ENCODE measurements at places on chromosomes 11 and 22.

GRCh38 chr22:37659066-37659896 lies 758 bp downstream of the PDXP start:
- peaks cover 33% of the 10 kb centered on the region for H3K4me1 ChIP-seq
- no peak for DNase-seq
- H3K27me3 ChIP-seq, result no peaks in the 10 kb centered on the region
- H3K4me3 ChIP-seq, result peak overlapping the region; percentile 57
- peaks cover 3% of the 10 kb centered on the region for H3K36me3 ChIP-seq
- H3K27ac ChIP-seq, result peak overlapping the region; percentile 40

DNA sequence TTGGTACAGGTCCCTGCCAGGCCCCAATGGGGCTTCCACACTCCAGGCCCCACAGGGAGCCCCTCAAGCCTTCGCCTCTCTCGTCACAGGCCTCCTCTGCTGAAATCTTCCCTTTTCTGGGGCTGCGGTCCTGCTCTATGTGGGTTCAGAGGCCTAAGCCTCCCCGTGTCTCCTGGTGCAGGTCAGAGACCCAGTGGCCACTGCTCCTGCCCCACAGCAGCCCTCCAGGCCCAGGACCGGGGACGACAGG lies 5.9 kb upstream of the IFITM3 start:
- no peak for DNase-seq
- peak overlapping the region; percentile 76 for H3K27ac ChIP-seq
- H3K36me3 ChIP-seq, result no peaks in the 10 kb centered on the region
- H3K4me1 ChIP-seq, result peaks cover 45% of the 10 kb centered on the region
- no peaks in the 10 kb centered on the region for H3K27me3 ChIP-seq

GRCh38 chr11:46894961-46895360 lies 23.4 kb downstream of the LRP4 start:
- no peak for DNase-seq
- no peaks in the 10 kb centered on the region for H3K36me3 ChIP-seq
- no peak overlapping the region for H3K27ac ChIP-seq

- no peak overlapping the region for H3K27ac ChIP-seq
- no peak for DNase-seq
- H3K27me3 ChIP-seq, result no peaks in the 10 kb centered on the region
- no peak overlapping the region for H3K4me3 ChIP-seq
- H3K4me1 ChIP-seq, result no peaks in the 10 kb centered on the region
- no peaks in the 10 kb centered on the region for H3K36me3 ChIP-seq
These were observed 35.2 kb downstream of the PPP2R1B start for GRCh38 chr11:111730871-111731591.

DNA sequence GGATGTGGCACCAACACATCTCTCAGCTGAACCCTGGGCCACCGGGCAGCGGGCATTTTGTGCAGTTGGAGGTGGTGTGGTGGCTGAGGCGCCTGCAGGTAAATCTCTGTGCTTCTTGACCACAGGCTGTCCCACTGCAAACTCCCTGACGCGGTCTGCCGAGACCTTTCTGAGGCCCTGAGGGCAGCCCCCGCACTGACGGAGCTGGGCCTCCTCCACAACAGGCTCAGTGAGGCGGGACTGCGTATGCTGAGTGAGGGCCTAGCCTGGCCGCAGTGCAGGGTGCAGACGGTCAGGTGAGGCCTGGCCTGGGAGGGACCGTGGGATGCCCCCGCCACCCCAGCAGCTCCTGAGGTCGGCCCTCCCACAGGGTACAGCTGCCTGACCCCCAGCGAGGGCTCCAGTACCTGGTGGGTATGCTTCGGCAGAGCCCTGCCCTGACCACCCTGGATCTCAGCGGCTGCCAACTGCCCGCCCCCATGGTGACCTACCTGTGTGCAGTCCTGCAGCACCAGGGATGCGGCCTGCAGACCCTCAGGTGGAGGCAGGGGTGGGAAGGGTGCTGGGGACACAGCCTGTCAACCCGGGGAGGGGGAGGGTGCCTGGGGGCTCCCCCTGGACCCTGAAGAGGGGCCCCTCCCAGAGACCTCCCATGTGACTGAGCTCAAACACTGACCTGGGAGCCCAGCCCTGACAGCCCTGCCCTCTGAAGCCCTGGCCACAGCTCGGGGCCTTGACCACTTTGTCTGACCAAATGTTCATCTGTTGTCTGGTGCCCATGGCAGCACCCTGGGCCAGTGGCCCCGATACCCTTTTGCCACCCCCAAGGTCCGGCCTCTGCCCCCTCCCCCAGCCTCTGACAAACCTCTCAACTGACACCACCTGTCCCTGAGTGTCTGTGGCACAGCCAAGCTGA lies 4.6 kb upstream of the PGGHG start:
- H3K36me3 ChIP-seq, result no peaks in the 10 kb centered on the region
- no peak overlapping the region for H3K27ac ChIP-seq
- H3K4me3 ChIP-seq, result no peak overlapping the region
- no peaks in the 10 kb centered on the region for H3K27me3 ChIP-seq
- DNase-seq, result no peak

- H3K4me1 ChIP-seq, result no peaks in the 10 kb centered on the region
- peaks cover 7% of the 10 kb centered on the region for H3K36me3 ChIP-seq
- no peak overlapping the region for H3K4me3 ChIP-seq
- no peaks in the 10 kb centered on the region for H3K27me3 ChIP-seq
- no peak overlapping the region for H3K27ac ChIP-seq
These were observed 17.0 kb downstream of the MRPL48 start for GRCh38 chr11:73804712-73805111.
